ENCODE measurements at places on chromosomes 5 and 9.
A peak's percentile ranks its signal among the peaks of the same experiment; 100 is the strongest.

DNA sequence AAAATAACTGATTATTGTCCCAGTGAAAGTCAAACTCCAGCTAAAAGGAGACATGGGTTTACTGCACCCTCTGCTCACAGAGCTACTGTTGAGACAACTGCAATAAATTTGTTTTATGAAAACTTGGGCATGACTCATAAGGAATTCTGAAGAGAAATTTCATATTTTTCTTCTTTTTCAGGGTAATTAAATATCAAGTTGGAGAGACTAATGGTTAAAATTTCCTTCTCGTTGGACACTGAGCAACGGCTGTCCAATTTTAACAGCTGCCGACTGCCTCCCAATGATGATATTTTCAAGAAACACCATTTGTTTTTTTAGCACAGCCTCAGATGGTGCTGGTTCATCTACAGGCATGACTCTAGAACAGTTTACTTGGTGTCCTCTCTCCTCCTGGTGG is 259.2 kb upstream of the RGMB start:
- H3K27me3 ChIP-seq: no peaks in the 10 kb centered on the region
- H3K27ac ChIP-seq: no peak overlapping the region
- H3K36me3 ChIP-seq: no peaks in the 10 kb centered on the region
- H3K4me1 ChIP-seq: no peaks in the 10 kb centered on the region

DNA sequence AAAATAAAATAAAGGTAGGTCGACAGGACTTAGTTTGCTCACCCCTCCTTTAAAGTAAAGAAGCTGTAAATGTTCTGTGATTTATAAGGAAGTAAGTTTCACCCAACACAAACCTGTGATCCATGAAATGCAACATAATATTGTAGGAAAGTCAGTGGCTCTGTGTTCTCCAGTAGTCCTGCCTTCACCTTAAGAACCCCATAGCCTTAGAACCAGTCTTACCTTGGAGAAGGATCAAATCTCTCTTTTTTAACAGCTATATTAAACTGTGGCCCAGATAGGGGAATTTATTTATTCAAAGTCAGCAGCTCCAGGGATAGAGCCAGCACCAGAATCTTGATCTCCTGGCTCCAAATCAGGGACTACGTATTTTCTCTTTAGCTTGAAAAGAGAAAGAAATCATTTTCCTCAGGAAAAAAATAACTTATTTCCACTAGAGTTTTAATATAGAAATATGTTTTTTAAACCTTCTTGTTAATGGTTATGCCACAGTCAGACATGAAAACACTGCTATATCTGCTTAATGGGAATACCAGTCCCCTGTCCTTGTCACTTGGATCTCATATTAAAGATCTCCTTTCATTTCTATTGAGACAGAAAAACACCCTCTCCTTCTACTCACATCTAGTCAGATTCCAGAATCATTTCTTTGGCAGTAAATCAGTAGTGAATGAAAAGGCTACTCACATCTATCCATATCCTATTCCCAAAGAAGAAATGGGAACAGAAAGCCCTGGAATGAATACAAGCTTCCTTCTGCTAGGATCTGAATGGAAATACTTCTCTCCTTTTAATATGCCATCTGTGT is 269.2 kb upstream of the TNC start:
- no peaks in the 10 kb centered on the region for H3K27me3 ChIP-seq
- no peak for DNase-seq
- H3K4me3 ChIP-seq: no peak overlapping the region
- peak overlapping the region; percentile 75 for H3K27ac ChIP-seq

DNA sequence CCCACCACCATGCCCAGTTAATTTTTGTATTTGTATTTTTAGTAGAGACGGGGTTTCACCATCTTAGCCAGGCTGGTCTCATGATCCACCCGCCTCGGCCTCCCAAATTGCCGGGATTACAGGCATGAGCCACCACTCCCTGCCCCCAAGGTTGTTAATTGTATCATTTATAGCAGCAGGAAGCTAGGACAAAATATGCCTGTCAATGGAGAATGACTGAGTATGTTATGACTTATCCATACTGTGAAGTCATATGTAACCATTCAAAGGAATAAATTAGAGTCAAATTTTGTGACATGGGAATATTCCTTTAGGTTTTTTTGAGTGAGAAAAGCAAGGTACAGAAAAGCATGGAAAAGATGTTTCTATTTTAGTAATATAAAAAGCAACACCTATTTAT is 3.9 kb upstream of the DAB2 start:
- no peaks in the 10 kb centered on the region for H3K27me3 ChIP-seq
- no peaks in the 10 kb centered on the region for H3K36me3 ChIP-seq
- no peak overlapping the region for H3K27ac ChIP-seq
- no peak overlapping the region for H3K4me3 ChIP-seq
- DNase-seq: no peak
- peaks cover 21% of the 10 kb centered on the region for H3K4me1 ChIP-seq

- H3K27ac ChIP-seq: no peak overlapping the region
- no peak overlapping the region for H3K4me3 ChIP-seq
- no peaks in the 10 kb centered on the region for H3K27me3 ChIP-seq
- H3K4me1 ChIP-seq: no peaks in the 10 kb centered on the region
These were observed 4.1 kb downstream of the NOTCH1 start for GRCh38 chr9:136541709-136542108.

- DNase-seq: no peak
- no peaks in the 10 kb centered on the region for H3K27me3 ChIP-seq
- peak overlapping the region; percentile 96 for H3K4me3 ChIP-seq
- peaks cover 9% of the 10 kb centered on the region for H3K4me1 ChIP-seq
- no peaks in the 10 kb centered on the region for H3K36me3 ChIP-seq
- peak overlapping the region; percentile 95 for H3K27ac ChIP-seq
These were observed 529 bp downstream of the UBAC1 start for GRCh38 chr9:135960411-135961276.

- no peak for DNase-seq
- H3K4me3 ChIP-seq: no peak overlapping the region
- H3K36me3 ChIP-seq: no peaks in the 10 kb centered on the region
- no peaks in the 10 kb centered on the region for H3K27me3 ChIP-seq
- H3K4me1 ChIP-seq: no peaks in the 10 kb centered on the region
These were observed 7.0 kb downstream of the FSTL4 start for GRCh38 chr5:133605323-133605722.

- no peaks in the 10 kb centered on the region for H3K36me3 ChIP-seq
- H3K4me3 ChIP-seq: peak within 1 kb of the TSS; percentile 40
- peak within 1 kb of the TSS; percentile 46 for H3K27ac ChIP-seq
- DNase-seq: no peak
These were observed at the start of gene LCP2 for GRCh38 chr5:170297589-170298462. LCP2 (minus strand) TSS chr5:170297777; CDS start chr5:170297611, 166 bp downstream.

GRCh38 chr5:7548596-7548995 is 152.7 kb downstream of the ADCY2 start:
- H3K4me3 ChIP-seq: no peak overlapping the region
- no peaks in the 10 kb centered on the region for H3K36me3 ChIP-seq
- H3K27ac ChIP-seq: no peak overlapping the region
- H3K4me1 ChIP-seq: no peaks in the 10 kb centered on the region
- H3K27me3 ChIP-seq: no peaks in the 10 kb centered on the region

GRCh38 chr5:14900693-14901461 is 29.3 kb upstream of the ANKH start:
- peak; percentile 61 for DNase-seq
- H3K27me3 ChIP-seq: no peaks in the 10 kb centered on the region
- peak overlapping the region; percentile 9 for H3K27ac ChIP-seq
- no peak overlapping the region for H3K4me3 ChIP-seq
- H3K4me1 ChIP-seq: peaks cover 16% of the 10 kb centered on the region
- H3K36me3 ChIP-seq: no peaks in the 10 kb centered on the region

GRCh38 chr9:20070336-20070735 is 281.5 kb upstream of the SLC24A2 start:
- no peak overlapping the region for H3K27ac ChIP-seq
- H3K36me3 ChIP-seq: no peaks in the 10 kb centered on the region
- DNase-seq: no peak
- H3K4me1 ChIP-seq: no peaks in the 10 kb centered on the region
- H3K27me3 ChIP-seq: no peaks in the 10 kb centered on the region

DNA sequence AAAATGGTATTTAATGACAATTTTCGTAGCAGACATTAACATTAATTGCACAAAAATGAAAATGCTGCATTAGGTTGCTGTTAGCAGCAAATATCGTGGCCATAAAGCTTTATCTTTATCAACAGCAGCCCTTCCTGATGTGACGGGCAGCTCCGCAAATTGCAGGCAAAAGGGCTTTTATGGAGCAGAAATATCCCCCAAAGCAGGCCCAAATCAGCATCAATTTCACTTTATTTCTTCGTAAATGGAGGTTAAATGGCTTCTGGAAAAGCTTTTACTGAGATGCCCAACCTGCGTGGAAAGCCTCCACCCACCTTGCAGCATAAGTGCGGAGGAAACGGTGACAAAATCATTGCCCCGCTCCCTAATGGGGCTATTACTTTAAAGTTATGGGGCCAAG is 77.9 kb upstream of the BARHL1 start:
- no peaks in the 10 kb centered on the region for H3K4me1 ChIP-seq
- no peak overlapping the region for H3K4me3 ChIP-seq
- H3K27me3 ChIP-seq: no peaks in the 10 kb centered on the region
- no peak overlapping the region for H3K27ac ChIP-seq
- no peaks in the 10 kb centered on the region for H3K36me3 ChIP-seq

- no peaks in the 10 kb centered on the region for H3K27me3 ChIP-seq
- no peaks in the 10 kb centered on the region for H3K36me3 ChIP-seq
- no peak overlapping the region for H3K4me3 ChIP-seq
- no peak overlapping the region for H3K27ac ChIP-seq
These were observed 37.7 kb downstream of the ARRDC3 start for GRCh38 chr5:91345461-91345860.

Measured in tibial artery (tissue), 4 donors.